ENCODE measurements at places on chromosomes 2 and 18.

- no peak for DNase-seq
Observed at GRCh38 chr2:182345384-182345783, 81.5 kb downstream of the PDE1A start.

- no peak for DNase-seq
Observed at GRCh38 chr2:122023059-122023864, 267.8 kb downstream of the TSN start.

DNA sequence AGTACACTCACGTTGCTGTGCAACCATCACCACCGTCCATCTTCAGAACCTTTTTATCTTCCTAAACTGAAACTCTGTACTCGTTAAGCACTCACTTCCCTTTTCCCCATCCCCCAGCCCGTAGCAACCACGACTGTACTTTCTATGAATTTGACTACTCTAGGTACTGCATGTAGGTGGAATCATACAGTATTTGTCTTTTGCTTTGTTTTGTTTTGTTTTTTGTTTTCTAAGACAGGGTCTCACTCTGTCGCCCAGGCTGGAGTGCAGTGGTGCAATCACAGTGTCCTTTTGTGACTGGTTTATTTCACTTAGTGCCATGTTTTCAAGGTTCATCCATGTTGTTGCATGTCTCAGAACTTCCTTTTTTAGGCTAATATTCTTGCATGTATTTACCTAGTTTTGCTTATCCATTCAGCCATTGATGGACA lies 7.0 kb upstream of the TYMS start:
- DNase-seq = peak; percentile 65

DNA sequence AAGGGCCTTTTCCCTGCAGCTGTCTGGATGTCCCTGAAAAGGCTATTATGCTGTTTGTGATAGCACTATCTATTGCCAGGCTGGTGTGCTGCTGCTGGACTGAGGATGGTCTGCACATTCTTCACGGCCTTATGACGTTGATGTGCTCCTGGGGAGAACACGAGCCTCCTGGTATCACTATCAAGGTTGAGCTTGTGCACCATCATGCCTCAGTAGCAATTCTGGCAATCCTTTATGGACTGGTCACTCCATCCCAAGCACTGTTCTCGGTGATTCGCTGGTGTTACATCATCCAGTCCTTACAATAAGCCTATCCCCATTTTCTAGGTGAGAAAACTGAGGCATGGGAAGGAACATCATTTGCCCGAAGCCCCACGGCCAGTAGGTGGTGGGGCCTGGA lies 18.2 kb upstream of the CCBE1 start:
- DNase-seq = no peak

GRCh38 chr2:149814901-149815300 lies 227.3 kb upstream of the MMADHC start:
- DNase-seq = no peak

DNA sequence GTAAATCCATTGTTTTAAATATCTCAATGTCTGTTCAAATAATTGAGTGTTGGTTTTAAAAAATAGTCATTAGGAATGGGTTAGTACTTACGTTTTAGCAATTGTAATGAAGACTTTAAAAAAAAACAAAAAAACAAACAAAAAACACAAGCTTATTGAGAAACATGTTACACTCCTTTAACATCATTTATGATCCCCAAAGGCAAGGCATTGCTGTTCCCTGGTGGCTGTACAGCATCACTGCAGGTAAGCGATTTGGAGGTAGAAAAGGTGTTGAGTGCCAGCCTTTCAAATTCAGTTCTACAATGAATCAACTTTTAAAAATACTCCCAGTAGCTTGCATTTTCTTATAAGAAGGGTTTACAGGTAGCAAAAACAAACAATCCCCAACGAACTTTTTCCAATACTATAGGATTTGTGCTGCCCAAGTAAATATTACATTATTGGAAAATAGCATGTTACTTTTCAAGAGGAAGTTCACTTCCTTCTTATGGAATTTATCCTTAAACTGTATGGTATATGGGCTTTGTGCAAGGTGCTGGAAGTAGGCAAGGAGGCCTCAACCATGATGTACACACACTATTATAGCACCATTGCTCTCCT lies 27.5 kb downstream of the CNRIP1 start:
- no peak for DNase-seq

DNA sequence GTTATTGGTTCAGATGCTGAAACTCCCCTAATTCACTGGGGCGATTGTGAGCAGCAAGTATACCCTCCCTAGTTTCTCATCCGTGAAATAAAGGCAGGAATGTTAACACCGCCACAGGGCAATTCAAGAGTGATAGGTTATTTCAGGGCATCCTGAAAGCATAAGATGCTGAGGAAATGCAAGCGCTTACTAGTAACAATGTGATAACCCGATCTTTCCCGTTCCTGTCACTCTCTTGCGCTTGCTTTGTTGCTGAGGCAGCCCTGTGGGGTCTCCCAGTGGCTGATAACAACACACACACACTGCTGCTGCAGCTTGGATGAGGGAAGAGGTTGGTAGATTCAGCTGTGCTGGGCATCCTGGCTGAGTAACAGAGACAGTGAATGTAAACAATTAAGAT lies 259.3 kb downstream of the AGPS start:
- no peak for DNase-seq

Measured in GF-D8 (cell line).